ENCODE measurements at places on chromosomes 3 and 15.

DNA sequence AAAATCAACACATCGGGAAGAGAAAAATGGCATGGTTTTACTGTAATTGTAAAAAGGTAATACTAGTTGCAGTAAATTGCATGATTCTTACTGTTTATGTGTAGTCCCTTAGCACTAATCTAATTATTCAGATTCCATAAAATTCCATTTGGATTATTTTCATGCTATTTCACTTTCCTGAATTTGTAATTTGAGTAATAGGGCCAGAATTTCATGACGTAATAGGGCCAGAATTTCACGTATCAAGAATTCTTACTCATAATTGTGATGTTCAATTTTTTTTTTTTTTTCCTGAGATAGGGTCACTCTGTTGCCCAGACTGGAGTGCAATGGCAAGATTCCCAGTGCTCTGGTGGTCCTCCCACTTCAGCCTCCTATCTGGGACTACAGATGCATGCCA lies 2.9 kb upstream of the U2SURP start:
- no peak for DNase-seq

- no peak for DNase-seq
Observed at GRCh38 chr3:23826382-23827064, 20.8 kb downstream of the UBE2E1 start.

DNA sequence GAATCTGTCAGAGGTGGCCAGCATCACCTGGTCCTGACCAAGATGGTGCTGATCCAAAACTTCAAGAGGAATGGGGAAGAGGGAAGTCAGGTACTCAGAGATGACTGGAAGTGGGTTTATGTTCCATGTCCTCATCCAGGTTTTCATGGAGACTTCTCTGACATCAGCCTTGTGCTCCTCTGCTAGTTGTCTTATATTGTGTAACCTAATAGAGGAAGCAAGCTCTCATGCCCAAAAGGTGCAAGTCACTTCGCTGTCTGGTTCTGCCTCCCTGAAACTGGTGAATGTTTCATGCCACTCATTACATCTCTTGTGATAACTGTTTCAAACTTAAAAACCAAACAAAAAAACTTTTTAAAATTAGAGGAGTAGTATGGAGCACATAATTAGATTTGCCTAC lies 127.2 kb upstream of the MANF start:
- DNase-seq, result no peak

DNA sequence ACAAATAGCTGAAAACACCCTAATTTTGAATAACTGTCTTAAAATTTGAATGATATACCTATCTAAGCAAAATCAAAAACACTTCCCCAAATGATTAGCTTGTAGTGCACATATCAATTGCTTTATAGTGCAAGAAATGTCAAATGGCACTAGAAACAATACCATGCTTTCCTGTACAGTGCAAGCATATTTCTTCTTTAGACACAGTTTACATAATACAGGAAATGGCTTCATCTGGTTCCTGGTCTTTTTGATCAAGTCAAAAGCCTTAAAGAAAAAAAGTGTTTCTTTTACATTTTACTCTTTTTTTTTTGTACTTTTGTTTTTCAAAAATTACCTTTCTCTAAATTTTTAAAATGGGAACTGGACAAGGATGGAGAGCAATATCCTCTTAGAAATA lies 352.1 kb downstream of the MECOM start:
- DNase-seq, result no peak

GRCh38 chr15:46856839-46857502 lies 860.3 kb upstream of the SEMA6D start:
- no peak for DNase-seq

DNA sequence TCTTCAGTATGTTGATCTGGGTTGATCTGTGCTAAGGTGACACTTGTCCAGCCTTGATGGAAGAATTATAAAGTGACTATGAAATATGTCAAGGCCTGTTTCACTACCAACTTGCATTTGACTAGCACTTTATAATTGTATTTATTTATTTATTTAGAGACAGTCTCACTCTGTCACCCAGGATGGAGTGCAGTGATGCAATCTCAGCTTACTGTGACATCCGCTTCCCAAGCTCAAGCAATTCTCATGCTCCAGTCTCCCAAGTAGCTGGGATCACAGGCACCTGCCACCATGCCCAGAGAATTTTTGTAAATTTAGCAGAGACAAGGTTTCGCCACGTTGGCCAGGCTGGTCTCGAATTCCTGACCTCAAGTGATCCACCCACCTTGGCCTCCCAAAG lies 25.5 kb upstream of the LACTB start:
- no peak for DNase-seq

GRCh38 chr3:175215833-175216232 lies 356.7 kb downstream of the NAALADL2 start:
- DNase-seq, result no peak

GRCh38 chr15:57594479-57594878 lies 2.8 kb downstream of the MYZAP start:
- no peak for DNase-seq

- no peak for DNase-seq
Observed at GRCh38 chr3:71500696-71501095, 82.8 kb downstream of the FOXP1 start.

GRCh38 chr3:123508178-123508577 lies 59.3 kb upstream of the ADCY5 start:
- DNase-seq, result no peak

DNA sequence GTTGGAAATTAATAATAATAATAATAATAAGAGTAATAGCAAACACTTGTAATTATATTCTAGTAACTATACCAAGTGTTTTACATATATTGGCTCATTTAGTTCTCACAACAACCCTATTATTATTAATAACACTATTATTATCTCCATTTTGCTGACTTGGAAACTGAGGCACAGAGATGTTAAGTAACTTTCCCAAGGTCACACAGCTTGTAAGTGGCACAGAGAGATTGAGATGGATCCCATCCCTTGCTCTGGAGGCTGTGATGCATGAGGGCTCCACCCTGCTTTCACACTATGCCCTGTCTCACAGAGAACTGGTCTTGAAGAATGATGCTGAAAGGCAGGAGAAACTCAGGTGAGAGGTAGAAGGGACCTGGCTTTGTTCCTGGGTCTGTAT lies 31.9 kb downstream of the TRIM42 start:
- DNase-seq, result no peak

GRCh38 chr15:81809543-81809942 lies 236.3 kb downstream of the MEX3B start:
- no peak for DNase-seq

- no peak for DNase-seq
Observed at GRCh38 chr3:138383715-138384465, 35.5 kb downstream of the MRAS start.

- no peak for DNase-seq
Observed at GRCh38 chr15:67108122-67108961, 42.9 kb downstream of the SMAD3 start.

DNA sequence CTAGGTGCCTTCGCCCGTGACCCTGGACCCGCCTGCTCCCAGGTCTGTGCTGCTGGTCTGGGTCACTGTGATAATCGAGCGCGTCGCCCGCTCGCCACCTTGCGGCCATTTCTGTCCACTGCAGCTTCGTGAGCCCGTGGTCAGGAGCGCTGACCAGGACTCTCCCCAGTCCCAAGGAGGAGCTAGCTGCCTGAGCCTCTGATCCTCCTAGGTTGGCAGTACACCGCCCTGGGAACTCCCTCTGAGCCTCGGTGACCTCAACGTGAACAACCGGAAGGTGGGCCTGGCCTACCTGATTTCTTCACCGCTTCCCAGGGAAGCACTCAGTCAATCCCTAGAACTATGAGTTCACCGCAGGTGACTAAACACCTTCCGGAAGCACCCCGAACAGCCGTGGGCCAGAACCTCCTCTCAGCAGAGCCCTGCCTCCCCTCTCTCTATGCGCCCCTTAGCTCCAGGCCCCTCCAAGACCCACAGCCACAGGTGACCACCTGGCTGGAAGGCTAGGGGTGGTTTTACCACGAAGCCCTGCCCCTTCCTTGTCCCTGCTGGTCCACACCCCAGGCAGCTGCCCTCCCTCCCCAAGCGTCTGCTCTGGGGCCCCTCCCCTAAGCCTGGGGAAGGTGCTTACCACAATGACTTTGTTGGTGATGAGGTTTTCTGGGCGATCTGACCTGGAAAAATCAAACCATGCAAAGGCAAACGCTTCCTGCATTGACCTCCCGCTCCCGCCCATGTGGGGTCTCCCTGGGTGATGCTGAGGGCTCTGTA lies 9.7 kb downstream of the PLA2G4D start:
- no peak for DNase-seq

DNA sequence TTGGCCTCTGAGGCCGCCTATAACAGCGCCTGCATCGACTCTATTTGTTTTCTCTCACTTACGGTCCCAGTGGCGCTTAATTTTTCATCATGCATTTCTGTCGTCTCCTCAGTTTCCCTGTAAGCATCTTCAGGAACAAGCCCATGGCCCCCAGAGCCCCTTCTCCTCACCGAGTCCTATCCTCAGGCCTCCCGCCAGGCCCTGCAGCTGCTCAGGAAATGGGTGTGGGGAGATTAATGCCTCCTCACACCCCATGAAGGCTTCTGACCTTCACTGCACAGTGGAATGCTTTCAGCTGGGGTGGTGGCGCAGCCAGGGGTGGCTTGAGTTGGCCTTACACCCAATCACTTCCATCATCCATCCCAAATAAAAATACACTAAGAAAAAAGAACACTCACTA lies 260.4 kb downstream of the FAM43A start:
- no peak for DNase-seq

- DNase-seq, result no peak
Observed at GRCh38 chr3:192916371-192917027, 1.2 kb downstream of the MB21D2 start.

DNA sequence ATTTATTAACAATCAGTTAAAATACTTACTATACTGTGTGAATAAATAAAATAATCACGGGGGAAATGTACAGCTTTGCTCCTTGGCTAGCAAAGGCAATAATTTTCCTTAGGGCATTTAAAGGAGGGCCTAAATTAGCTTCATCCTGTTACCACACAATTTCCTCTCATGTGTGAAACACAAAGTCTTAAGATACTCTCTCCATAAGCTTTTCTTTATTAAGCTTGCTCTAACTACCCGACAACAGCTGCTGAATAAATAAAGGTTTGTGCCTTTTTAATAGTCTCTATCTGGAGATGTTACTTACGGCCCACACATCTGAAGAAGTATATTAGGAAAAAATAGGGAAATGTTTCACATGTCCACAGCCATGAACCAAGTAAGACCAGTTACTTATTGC lies 29.7 kb downstream of the ZNF106 start:
- DNase-seq, result no peak

DNA sequence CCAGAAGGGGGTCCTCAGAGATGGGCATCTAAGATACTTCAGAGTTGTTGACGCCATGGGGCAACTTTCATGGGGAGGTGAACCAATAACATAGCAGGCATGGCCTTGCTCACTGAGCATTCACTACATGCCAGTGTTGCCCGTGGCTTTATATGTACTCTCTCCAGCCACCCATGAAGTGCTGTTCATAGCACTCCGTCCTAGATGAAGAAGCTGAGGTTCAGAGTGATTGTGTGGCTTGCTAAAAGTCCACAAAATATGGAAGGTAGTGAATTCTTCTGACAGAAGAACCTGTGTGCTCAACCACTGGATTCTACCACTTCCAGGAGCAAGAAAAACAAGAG lies 9.8 kb upstream of the SEMA4B start:
- no peak for DNase-seq

GRCh38 chr3:31057891-31058290 lies 163.4 kb upstream of the GADL1 start:
- DNase-seq, result no peak

- no peak for DNase-seq
Observed at GRCh38 chr3:9730657-9731205, 804 bp upstream of the BRPF1 start.

DNA sequence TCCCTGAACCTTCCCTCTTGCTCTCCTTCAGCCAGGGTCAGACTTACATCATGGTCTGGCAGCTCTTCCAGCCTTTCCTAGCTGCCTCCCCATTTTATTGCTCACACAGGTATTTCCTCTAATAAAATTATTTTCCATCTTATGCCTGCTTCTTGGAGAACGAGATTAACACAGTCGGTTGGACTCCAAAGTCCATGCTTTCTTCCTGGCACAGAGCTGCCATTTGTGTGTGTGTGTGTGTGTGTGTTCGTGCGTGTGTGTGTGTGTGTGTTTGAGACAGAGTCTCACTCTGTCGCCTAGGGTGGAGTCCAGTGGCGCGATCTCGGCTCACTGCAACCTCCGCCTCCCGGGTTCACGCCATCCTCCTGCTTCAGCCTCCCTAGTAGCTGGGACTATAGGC lies 15.5 kb downstream of the FSD2 start:
- no peak for DNase-seq

DNA sequence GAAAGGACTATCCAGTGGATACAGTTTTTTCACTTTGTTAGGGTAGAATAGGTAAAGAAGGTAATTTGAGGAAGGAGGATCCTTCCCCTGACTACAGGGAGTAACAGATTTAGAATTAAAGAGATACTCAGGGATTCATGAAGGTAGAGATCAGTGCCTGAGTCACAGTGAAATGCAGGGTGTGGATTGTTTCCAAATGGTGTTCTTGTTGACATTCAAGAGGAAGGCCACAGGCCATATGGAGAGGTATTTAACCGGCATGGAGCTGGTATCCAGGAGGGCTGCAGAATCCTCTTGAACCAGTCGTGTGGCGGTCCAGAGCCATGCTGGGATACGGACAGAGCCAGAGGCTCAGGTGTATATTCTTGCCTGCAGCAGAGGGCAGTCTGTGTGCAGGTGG lies 28.2 kb downstream of the GYG1 start:
- no peak for DNase-seq

- DNase-seq, result no peak
Observed at GRCh38 chr3:159843840-159844730, 144.6 kb upstream of the IL12A start.

DNA sequence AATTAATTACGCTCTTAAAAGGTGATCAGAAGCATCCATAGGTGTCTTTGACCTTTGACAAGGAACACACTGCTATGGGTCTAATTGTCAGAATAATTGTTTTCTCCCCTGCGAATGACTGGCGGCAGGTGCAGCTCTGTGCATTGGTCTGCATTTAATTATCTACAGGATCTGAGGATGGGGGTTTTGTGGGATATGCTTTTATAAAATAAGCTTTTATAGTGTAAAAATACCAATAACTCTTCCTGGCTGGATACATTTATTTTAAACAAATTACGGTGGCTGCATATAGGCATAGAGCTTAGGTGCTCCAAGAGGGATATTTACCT lies 201.6 kb upstream of the RGMA start:
- DNase-seq, result no peak

DNA sequence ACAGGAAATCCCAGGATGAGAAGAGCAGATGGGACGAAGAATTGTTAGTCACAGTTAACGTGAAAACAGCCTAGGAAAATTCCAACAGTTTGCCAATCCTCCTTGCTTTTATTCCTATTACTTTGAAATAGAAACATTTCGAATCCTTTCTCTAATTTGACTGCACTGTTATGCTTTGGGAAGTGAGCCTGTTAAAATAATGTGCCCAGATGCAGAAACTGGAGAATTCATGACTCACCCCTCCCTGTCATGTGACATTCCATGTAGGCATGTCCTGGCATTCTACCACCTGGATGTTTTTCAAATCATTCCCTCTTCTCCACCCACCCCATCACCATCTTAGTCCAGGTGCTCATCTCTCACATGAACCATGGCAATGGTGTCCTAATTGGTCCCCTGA lies 107.3 kb downstream of the MINAR1 start:
- no peak for DNase-seq

Data from activated gamma-delta T cell (primary cell).